Activated T-cell treated with anti-CD3 and anti-CD28 coated beads, Interleukin-2, amount 50 U/mL, for 1 hour (primary cell): ENCODE measurements at places on chromosomes 13 and 19.

GRCh38 chr19:55345818-55346724 is 6.4 kb downstream of the KMT5C start:
- no peak for DNase-seq

DNA sequence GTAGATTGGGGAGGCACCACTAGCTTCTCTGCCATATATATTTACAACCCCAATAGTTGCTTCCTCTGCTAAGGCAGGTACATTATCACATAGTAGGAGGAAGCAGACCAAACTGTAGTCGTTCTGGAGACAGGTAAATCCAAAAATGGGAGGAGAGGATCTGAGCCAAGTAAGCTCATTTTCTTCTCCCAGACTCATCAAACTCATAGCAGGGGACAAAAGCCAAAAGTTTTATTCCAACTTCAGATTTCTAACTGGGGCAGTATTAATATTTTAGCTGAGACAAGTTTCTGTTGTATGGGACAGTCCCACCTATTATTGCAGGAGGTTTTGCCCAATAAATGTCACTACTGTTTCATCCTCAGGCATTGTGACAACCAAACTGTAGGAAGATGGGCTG is 7.8 kb upstream of the IGSF23 start:
- DNase-seq: no peak

DNA sequence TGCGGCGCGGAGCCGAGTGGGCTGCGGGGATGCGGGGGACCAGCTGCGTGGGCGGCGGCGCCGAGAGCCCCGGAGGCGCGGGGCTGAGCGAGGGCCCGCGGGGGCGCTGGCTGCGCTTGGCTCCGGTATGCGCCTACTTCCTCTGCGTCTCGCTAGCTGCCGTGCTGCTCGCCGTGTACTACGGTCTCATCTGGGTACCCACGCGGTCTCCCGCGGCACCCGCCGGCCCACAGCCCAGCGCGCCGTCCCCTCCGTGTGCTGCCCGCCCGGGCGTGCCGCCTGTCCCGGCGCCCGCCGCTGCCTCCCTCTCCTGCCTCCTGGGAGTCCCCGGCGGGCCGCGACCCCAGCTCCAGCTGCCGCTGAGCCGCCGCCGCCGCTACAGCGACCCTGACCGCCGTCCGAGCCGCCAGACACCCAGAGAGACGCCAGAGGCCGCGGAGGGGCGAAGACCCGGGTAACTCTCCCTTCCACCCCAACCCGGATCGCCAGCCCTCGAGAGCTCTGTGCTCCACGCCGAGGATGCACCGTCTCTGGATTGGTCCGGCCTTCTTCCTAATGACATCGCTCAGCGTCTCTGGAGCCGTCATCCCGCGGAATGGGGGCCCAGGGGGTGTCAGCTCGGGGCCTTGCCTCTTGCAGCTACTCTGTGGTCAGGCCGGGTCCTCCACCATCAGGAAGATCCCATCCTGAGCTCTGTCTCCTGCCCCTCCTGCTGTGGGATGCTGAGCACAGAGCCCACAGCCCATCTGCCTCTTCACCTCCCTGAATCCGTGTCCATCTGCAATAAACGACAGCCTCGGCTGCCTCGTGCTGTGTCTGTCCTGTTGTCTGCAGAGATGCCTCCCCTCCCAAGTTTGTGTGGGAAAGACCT is 441 bp downstream of the INAFM1 start:
- DNase-seq: no peak

DNA sequence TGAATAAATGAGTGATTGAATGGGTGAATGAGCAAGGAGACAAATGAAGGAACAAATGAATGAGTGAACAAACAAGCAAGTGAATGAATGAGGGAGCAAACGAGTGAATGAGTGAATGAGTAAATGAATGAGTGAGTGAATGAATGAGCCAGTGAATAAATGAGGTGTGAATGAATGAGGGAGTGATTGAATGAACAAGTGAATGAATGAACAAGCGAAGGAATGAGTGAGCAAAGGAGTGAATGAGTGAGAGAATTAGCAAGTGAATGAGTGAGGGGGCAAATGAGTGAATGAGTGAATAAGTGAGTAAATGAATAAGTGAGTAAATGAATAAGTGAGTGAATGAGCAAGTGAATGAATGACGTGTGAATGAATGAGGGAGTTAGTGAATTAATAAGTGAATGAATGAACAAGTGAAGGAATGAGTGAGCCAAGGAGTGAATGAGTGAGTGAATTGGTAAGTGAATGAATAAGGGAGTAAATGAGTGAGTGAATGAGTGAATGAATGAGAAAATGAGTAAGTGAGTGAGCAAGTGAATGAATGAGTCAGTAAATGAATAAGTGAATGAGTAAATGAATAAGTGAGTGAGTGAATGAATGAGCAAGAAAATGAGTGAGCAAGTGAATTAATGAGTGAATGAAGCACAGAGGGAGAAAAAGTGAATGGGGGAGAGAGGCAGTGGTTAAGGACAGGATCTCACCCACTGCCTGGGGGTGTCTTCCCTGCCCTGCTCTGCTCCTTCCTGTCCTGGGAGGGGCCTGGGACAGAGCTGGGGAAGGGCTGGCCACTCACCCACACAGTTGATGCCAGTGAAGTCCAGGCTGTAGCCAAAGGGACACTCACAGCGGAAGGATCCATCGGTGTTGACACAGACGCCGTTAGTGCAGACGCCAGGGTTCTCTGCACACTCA is 36.4 kb downstream of the CCL25 start:
- DNase-seq: no peak

DNA sequence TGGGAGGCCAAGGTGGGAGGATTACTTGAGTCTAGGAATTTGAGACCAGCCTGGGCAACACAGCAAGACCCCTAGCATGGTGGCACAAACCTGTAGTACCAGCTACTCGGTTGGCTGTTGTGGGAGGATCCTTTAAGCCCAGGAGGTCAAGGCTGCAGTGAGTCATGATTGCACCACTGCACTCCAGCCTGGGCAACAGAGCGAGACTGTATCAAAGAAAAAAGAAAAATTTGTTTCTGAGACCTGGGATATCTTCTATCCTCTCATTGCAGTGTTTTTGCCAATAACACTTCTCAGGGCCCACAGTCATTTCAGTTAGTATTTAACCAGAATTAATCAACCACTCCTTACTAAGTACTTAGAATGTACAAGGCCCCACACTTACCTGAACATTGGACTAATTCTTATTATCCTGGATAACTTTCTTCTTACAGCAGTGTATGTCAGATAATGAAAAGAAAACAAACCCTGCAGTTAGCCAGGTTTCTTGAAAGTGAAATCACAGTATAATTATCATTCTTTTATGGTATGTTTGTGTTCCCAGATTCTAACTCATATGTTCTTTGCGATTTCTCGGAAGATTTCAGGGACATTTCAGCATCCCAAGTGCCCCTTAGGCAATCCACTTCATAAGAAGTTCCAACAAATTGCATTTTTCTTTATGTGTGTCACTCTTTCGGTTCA is 75.6 kb upstream of the KLF5 start:
- DNase-seq: no peak

GRCh38 chr13:72186730-72187422 is 319.9 kb upstream of the DACH1 start:
- no peak for DNase-seq

DNA sequence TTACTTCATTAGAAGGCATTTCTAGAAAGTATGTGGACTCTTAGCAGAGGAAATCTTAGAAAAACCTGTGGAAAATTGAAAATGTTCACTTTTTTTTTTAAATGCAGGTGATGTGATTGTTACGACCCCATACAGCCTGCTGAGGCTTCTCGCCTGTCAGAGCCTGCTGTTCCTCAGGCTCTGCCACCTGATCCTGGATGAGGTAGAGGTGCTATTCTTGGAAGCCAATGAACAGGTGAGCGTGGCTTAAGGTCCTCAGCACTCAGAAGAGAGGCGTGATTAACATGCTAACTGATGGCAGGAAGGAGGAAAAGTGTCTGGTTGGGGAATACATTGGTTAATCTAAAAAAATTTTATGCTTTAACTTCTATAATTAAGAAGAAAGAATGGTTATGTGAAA is 71.4 kb downstream of the SLC7A9 start:
- DNase-seq: no peak

DNA sequence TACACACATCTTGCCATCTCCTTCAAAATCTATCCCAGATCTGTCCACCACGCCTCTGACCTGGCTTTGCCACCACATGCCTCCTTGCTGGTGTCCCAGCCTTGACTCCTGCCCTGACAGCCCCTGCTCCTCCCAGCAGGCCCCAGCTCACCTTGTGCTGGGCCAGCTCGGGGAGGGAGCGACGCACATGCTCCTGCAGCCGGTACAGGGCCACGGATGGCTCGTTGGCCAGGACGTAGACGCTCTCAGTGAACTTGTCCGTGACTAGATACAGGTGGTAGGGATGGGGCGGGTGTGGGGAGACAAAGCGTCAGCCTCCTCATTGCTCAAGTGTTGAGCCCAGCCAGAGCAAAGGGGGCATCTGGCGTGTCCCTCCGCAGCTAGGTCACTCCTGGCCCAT is 5.2 kb downstream of the BORCS8 start:
- DNase-seq: no peak

- DNase-seq: no peak
Observed at GRCh38 chr13:97328222-97328790, 105.7 kb upstream of the RAP2A start.
